ENCODE measurements at places on chromosomes 16 and 17.

DNA sequence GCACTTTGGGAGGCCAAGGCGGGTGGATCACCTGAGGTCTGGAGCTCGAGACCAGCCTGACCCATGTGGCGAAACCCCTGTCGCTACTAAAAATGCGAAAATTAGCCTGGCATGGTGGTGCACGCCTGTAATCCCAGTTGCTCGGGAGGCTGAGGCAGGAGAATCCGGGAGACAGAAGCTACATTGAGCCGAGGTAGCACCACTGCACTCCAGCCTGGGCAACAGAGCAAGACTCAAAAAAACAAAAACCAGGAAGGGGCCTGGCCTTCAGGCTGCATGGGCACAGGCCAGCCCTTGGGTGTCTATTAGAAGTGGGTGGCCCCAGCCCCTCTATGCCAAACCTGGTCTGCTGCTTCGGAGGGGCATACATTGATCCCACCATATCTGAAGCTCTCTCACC lies 56.0 kb downstream of the PSMD12 start:
- DNase-seq, result no peak

- DNase-seq, result no peak
Measured at GRCh38 chr16:84726669-84727467, 27.1 kb downstream of the USP10 start.

DNA sequence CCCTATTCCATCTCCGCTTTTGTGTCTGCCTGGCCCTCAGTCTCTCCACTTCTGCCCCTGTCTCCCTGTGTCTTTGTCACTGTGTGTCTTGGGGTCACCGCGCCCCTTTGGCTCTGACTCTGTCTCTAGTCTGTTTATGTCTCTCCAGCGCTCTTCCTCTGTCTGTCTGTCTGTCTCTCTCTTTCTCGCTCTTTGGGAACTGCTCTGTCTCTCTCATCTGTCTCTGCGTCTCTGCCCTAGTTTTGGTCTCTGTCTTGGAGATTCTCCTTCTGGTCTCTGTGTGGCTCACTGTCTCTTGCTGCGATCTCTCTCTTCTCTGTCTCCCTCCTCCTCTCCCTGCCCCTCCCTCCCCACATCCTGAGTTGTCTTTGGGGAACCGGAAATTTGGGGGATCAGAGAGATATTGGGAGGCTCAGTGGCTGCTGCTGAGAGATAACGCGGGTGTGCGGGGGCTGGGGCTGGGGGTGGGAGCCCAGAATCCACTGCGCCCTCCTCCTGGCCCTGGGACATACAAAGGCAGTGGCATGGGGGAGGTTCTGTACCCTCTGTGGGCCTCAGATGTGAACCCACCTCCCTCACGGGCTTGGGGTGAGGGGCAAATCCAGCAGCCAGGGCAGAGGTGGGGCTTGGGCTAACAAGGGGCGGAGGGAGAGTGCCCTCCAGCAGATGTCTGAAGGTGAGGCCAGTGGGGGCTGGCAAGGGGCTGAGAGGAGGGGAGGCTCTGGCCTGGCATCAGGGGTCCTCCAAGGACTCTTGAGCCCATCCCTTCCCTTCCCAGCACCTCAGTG lies 24.4 kb downstream of the LAT start:
- DNase-seq, result no peak

DNA sequence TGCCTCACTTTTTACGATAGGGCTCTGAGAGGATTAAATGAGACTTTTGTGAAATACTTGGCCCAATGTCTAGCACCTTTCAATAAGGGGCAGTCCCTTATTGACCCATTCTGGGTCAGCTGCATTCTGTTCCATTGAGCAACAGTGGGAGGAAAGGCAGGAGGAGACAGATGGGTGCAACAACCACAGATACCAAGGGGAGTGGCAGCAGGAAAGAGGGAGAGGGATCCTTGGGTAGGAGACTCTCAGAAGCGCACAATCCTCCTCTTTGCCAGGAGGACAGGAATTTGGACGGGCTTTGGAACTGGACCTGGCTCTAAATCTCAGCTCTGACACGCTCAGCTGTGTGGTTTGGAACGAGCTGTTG lies 3.5 kb downstream of the PIPOX start:
- no peak for DNase-seq

GRCh38 chr16:55120408-55120807 lies 189.7 kb downstream of the IRX5 start:
- no peak for DNase-seq

DNA sequence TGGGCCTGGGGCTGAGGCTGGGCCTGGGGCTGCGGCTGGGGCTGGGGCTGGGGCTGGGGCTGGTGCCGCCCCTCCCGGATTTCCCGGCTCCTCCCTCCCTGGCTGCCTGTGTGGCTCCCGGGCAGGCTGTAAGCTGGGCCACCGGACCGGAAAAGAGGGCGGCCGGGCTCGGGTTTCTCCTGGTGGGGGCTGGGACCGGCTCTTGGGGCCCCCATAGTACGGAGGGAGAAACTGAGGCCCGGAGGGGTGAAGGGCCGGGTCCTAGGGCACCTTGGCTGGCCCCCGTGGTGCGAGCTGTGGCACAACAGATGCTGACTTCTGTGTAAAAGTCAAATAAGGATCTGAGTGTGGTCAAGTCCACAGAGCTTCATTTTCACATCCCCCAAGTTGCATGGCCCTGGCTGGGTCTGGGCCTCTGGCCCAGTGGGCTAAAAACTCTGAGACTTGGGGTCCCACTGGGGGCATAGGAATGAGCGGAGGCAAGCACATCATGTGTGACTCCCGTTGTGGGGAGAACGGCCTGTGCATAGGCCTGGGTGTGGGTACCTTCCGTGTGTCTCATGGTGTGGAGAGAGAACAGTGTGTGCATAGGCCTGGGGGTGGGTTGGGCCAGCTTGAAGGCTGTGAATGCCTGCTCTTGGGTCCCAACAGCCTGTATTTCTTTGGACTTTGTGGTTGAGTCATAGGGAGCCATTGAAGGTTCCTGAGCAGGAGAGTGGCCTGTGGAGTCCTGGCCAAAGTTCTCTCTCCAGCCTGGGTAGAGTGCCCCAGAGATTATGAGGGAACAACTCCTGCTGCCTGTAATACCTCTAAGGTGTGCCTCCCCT lies 123.9 kb upstream of the CIBAR2 start:
- DNase-seq, result no peak

GRCh38 chr16:63883091-63883490 lies 1238.8 kb downstream of the CDH11 start:
- DNase-seq, result no peak

DNA sequence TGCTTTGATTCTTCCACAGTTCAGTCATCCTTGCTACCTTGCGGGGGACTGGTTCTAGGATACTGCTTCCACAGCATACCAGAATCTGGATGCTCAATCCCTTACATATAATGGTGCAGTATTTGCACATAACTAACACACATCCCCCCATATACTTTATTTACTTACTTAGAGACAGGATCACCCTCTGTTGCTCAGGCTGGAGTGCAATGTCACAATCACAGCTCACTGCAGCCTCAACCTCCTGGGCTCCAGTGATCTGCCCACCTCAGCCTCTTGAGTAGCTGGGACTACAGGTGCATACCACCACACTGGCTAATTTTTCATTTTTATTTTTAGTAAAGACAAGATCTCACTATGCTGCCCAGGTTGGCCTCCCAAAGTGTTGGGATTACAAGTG lies 112.2 kb downstream of the GOSR1 start:
- no peak for DNase-seq

- DNase-seq, result no peak
Measured at GRCh38 chr16:10878328-10878643, 1.3 kb downstream of the CIITA start.

DNA sequence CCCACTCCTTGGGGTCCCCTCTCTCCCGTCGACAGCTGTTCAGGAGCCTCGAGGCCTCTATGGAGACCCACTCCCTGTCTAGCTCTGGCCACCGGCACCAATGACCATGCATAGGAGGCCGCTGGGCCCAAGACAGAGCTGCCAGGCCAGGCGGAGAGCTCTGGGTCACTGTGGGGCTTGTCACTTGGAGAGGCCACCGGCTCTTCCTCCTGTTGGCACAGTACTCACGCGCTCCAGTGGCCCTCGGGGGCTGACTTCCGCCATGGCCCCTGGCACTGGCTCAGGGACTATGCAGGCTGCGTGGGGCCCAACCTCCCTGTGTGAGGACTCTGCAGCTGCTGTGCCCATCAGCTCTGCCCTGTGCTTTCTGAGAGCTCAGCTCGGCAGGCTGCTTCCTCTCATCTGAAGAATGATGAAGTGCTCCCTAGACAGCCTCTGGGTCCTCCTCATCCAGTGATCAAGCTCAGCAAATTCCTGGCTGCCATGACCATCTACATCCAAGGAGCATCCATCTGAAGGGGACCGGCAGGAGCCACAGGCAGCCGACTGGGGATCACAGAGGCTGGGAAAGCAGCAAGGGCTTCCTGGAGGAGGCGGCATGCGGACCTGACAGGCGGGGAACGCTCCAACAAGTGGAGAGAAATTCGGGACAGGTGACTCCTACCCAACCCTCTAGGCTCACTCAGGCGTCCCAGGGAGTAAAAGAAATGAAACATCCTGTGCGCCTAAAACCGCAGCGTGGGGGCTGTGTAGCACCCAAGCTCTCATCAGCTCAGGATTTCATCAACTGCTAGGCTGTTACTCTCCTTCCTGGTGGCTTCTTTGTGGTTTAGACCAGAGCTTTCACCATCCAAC lies 16.8 kb downstream of the GALNS start:
- DNase-seq, result no peak
